NCI-H69 (cell line): ENCODE measurements at places on chromosomes 3 and 15.

DNA sequence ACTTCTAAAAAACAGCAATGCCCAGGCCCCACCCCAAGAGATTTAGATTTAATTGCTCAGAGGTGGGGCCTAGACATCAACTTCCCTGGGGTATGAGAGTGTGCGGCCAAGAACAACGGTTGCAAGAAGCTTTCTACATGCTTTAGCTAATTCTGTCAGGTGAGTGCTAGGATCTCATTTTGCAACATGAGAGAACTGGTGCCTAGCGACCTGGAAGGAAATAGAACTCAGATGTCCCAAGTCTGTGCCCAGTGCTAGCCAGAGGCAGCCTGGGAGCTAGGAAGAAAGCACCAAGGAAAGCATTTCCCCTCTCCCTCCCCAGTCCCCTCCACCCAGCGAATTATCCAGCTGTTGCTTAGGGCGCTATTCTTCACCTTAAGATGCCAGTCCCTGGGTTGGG lies 22.9 kb upstream of the HRH1 start:
- no peak for DNase-seq

DNA sequence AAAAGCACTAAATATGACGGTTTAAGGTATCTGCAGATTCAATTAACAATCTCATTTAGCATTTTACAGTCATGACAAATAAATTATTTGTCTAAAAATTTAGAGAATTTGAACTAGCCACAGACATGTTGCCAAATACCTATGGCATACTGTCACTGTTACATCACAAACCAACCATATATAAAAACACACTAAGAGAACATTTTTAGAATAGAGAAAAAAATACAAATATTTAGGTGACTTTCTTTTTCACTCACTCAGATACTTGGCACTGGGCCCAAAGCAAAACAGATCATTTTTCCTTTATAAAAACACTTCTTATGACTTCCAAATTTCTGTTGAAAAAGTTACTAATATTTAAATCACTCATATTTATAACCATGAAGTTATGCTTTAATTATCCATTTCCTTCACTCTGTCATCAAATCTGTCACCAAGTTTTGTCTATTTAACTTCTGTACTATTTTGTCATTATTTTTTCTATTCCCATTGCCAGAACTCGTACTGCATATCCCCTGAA lies 644.7 kb downstream of the OTOL1 start:
- no peak for DNase-seq

DNA sequence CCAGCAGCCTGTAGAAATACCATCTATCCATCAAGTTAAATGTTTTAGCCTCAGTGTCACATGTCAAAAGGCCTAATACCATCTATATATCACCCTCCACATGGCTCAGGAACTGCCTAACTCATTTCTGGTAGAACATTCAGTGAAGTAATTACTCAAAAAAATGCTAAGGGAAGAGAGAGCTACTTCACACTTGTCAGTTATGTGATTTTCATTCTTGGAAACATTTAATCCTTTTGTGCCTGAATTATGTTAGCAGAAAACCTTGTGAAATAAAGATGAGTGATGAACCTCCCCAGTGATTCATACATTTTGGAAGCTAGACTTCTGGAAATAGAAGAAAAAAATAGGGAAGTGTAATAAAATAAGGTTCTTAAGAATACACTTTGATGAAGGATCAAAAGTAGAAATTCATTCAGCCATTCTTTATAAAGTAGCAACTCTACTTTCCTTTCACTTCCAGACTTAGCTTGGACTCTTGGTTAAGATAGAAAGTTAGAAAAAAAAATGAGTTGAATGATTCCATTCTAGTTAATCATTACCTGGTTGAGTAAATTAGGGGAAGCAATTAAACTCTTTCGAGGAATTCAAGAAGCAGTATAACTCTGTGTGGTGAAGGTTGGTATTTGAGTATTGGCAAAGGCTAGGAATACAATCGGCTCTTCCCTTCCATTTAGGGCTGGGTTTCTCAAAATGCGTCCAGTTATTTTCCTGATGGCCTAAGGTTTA lies 3.6 kb downstream of the OTOL1 start:
- DNase-seq = no peak

GRCh38 chr15:59173194-59173593 lies 33.4 kb upstream of the LDHAL6B start:
- no peak for DNase-seq

GRCh38 chr15:28459279-28459678 lies 73.5 kb downstream of the GOLGA8G start:
- DNase-seq = no peak

GRCh38 chr15:41928100-41928499 lies 34.2 kb upstream of the SPTBN5 start:
- no peak for DNase-seq

DNA sequence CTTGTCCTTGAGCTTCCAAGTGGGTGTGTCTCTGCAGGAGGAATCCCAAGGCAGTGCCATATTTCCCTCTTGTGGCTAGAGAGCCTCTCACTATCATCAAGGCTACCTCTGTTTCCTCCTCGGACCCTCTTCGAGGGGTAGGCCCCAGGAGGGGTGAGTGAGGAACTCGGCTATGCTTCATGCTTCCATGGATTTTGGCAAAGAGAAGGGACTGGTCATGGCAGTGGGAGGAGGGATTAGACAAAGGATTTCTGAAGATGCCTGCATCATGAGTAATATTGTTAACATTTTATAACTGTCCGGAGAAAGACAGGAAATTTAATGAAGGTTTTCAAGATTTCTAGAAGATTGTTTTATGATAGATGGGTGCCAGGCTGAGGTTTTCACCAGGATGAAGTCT lies 241.5 kb downstream of the CLSTN2 start:
- no peak for DNase-seq

DNA sequence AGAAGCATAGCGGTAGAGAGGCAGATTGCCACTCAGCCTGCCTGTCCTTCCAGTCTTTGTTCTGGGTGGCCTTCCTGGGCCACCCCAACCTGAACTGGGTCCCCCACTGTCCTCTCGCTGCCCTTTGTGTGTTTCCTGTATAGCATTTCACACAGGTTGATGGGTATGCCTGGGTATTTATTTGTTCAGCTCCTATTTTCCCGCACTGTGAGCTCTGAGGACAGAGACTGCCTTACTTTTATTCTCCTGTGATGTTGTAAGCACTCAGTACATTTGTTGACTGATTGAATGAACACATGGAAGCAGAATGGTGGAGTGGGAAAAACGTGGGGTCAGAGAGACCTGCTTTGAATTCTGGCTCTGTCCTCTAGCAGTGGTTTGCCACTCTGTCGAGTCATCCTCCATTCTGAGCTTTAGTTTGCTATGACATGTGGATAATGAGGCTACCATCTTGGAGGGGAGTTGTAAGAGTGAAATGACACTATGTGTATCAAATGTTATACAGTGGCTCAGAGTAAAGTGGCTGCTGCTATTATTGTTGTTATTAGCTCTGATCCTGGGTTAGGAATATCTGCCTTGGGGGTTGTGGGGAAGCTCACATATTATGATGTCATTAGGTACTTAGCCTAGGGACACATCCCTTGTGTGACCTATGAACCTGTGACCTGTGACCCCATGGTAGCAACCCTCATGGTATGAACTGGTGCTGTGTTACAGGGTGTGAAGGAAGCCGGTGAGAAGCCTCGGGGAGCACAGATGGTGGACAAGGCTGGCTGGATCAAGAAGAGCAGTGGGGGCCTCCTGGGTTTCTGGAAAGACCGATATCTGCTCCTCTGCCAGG lies 6.4 kb downstream of the PLEKHO2 start:
- DNase-seq = no peak

GRCh38 chr3:156899951-156900350 lies 73.8 kb downstream of the LEKR1 start:
- no peak for DNase-seq

DNA sequence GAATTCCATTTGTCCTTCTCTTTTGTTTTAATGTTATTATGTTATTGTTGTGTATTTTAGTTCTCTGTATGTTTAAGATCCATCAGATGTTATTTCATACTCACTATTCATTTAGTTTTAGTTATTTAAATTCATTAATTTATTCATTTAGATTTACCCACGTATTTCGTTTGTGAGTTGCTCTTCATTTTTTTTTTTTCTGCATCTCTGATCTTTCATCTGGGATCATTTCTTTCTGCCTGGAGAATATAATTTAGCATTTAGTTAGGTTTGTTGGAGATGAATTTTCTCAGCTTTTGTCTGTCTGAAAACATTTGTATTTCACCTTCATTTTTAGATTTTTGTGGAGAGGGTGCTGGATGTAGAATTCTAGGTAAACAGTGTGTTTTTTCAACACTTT lies 12.9 kb downstream of the NEO1 start:
- no peak for DNase-seq

GRCh38 chr3:32456429-32457130 lies 46.1 kb downstream of the CMTM6 start:
- DNase-seq = no peak

GRCh38 chr15:76386926-76387325 lies 50.4 kb downstream of the ISL2 start:
- DNase-seq = no peak

DNA sequence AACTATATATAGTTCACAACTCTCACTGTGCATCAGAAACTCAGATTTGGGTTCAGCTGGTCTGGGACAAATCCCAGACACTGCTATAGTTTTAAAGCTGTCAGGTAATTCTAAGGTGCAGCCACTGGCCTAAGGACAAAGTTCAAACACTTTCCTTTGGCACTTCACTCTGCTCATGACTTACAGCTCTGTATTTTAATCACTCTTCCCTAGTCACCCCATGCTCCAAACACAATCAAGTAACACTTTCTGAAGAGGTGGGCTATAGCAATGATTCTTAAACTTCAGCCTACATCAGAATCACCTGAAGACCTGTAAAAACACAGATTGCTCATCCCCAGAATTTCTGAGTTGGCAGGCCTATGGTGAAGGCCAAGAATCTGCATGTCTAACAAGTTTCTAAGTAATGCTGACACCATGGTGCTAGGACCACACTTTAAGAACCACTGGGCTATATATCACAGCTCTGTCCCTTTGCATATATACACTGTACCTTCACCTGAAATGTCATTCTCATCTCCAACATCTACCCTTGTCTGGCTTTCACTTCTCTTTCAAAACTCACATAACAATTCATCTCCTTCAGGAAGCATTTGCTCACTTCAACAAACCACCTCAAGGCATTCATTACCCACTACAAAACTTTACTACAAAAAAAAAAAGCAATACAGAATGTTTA lies 21.4 kb downstream of the STAG1 start:
- DNase-seq = no peak

DNA sequence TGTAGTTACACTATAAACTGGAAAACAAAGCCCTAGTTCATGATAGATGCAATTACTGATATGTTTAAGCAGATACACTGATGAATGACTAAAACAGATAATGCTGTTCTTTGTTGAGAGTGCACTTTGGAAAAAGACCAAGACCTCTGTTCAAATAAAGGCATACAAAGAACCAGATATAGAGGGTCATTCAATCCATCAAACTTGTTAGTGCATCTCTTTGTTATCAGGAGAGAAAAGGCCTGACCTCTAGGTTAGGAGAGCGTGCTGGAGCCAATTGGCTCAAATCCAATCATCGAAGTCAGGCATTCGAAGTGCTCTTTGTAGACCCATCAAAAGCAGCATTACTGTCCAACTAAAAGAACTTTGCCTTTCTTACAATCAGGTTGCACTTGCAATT lies 124.2 kb downstream of the TFG start:
- peak; percentile 18 for DNase-seq

GRCh38 chr3:2727610-2728318 lies 382.4 kb downstream of the IL5RA start:
- DNase-seq = peak; percentile 61

DNA sequence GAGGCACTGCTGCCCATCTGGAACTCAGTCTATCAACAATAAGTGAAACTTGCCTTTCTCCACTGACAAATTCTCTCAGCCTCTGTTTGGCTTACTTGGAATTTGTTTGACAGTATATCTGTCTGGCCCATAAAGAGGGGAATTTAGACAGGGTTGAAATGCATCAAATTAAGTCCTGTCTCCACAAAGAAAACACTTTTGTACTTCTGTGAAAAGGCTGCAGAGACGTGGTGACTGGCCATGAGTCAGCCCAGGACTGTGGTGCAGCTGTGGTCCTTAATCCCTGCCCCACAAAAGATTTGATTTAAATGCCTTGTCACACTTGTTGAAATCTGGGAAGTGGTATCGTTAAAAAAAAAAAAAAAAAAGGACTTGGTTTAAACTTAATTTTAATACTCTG lies 47.5 kb downstream of the RYR3 start:
- DNase-seq = no peak

- DNase-seq = no peak
Measured at GRCh38 chr3:148173851-148174250, 523.9 kb upstream of the AGTR1 start.

- no peak for DNase-seq
Measured at GRCh38 chr15:75067123-75067830, 43.9 kb downstream of the PPCDC start.

DNA sequence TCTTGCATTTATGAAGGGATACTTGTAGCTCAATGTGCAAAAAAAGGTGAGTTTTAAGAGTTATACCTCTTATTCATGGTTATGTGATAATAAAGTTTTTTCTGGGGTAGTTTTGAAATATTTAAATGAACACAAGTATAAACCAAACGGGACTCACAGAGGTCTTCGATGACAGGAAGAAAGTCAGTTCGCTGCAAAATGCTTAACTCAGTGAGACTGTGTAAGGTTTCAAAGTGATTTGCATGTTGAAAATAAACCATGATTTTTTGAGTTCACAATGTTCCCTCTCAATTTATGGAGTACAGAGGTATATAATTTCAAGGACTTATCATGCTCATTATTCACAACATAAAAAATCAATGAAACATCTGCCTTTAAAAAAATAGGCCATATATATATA lies 36.3 kb upstream of the MYH15 start:
- DNase-seq = no peak

GRCh38 chr15:87420017-87420416 lies 836.5 kb downstream of the NTRK3 start:
- DNase-seq = no peak

DNA sequence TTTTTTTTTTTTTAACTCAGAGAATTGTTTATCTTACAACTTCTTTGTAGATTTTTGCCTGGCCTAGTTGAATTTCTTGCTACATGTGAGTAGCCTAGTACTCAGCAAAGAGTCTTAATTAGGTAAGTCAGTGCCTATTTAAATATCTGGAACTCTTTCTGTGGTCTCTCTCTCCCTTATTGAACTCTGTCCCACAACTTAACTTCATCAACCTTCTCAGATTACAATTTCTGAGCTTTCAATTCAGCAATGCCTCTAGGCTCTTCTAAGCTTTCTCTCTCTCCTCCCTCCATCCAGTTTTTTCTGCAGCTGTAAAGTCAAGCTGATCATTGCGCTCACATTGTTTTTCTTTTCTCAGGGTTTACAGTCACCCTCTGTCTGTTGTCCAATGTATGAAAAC lies 517.6 kb upstream of the ROBO1 start:
- DNase-seq = peak; percentile 11

DNA sequence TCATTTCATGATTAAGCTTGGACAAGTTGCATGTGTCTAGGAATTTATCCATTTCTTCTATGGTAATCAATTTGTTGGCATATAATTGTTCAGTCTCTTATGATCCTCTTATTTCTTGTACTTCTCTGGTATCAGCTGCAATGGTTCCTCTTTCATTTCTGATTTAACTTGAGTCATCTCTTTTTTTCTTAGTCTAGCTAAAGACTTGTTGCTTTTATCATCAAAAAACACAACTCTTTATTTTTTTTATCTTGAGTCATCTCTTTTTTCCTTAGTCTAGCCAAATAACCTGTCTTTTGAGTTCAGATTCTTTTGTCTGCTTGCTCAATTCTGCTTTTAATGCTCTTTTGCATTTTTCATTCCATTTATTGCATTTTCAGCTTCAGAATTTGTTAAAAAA lies 37.3 kb downstream of the UBE3A start:
- no peak for DNase-seq
